NCI-H1092 treated with DMSO at 0.1 percent for 48 hours (cell line): ENCODE measurements at places on chromosomes 12 and 14.

DNA sequence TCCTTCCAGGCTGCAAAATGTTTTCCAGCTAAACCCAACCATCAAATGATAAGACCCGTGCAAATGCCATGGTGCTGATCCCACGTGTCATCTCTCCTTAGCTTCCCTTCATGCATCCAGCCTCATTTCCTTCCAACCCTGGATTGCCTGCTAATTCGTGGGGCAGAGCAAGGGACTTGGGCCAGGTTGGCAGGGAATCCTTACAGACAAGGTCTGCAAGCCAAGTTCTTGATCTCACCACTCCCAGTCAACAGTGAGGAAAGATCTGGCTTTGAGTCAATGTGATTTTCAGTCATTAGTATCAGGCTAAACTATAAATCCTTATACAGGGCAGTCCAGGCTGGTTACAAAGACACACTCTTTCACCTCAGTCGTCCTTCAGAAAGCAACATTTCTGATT is 150.9 kb downstream of the ANO2 start:
- DNase-seq = no peak

DNA sequence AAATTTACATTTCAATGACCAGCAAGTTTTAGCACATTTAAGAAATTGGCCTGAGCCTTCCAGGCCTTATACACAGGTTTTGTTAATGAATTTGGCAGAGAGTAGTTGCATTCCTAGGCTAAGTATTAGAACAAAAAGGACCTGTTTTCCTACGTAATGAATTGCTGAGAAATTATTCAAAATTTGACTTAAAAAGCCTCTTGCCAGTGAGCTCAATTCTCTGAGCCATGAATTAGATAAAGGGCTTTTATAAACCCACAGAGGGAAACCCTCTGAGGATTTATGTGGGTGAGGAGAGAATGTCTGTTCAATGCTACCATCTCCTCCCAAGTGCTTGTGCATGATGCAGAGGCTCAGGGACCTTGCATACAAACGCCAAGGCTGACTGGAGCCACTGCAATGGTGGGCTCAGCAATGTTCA is 94.5 kb upstream of the PELI2 start:
- no peak for DNase-seq

- DNase-seq = no peak
Measured at GRCh38 chr14:94448071-94448808, 4.4 kb downstream of the SERPINA11 start.

DNA sequence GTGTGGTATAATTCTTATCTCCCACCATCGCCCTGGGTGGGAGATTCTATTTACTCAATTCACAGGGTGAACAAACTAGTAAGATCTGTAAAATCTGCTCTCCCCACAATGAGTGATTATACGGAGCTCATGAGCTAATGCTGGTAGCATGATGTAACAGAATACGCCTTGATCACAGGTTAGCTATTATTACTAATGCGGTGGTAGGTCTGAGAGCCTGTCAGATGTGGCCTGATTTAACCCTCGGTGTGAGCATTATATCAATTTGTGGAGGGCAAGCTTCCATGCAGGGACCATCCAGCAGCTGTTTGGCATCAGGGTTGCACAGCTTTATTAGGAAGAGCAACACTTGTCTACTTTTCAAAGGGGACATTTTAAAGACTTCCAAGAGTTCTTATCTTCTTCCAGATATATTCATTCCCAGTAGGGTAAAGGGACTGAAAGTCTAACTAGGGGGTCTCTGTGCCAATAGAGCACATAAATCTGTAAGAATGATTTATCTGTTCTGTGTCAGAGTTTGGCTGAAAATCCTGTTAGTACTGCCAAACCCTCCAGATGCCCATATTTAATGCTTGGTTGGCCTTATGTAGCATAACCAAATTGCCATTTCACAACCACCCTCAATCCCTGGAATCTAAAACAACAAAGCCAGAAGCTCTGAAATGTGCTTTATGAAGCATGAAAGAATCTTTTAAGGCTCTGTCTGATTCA is 18.7 kb downstream of the TSHR start:
- DNase-seq = peak; percentile 82

- DNase-seq = no peak
Measured at GRCh38 chr12:109994401-109995175, 1.6 kb downstream of the GIT2 start.

GRCh38 chr12:123250471-123251383 is 17.5 kb downstream of the MTRFR start:
- no peak for DNase-seq

GRCh38 chr12:32863128-32863527 is 33.4 kb downstream of the PKP2 start:
- DNase-seq = no peak

DNA sequence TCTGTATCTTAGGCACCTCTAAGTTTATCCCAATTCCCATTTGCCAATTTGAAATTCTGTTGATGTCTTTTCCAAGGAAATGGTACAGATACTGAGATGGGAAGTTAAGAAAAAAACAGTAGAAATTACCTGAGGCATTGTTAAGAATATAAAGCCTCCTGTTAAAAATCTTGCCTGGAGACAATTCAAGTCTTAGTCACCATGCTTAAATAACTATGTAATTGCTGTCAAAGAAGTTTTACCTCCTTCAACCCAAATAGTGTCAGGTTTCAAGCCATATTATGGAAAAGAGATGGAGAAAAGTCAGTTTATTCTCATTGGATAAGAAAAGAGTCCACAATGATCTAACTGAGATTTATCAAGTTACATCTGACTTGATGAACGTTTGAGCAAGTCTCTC is 974.7 kb downstream of the GALC start:
- no peak for DNase-seq

GRCh38 chr14:21206753-21207684 is 51.2 kb upstream of the OR5AU1 start:
- DNase-seq = no peak

DNA sequence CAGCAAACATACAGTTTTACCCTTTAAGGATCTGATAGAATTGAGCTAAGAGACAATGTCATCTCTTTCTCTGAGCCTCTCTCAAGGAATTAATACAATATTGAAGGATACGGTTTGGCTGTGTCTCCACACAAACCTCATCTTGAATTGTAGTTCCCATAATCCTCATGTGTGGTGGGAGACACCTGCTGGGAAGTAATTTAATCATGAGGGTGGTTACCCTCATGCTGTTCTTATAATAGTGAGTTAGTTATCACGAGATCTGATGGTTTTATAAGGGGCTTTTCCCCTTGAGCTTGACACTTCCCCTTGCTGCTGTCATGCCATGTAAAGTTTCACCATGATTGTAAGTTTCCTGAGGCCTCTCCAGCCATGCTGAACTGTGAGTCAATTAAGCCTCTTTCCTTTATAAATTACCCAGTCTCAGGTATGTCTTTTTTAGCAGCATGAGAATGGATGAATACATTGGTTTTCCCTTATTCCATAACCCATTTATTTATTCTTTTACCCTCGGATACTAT is 47.6 kb downstream of the TMEM30B start:
- peak; percentile 19 for DNase-seq

DNA sequence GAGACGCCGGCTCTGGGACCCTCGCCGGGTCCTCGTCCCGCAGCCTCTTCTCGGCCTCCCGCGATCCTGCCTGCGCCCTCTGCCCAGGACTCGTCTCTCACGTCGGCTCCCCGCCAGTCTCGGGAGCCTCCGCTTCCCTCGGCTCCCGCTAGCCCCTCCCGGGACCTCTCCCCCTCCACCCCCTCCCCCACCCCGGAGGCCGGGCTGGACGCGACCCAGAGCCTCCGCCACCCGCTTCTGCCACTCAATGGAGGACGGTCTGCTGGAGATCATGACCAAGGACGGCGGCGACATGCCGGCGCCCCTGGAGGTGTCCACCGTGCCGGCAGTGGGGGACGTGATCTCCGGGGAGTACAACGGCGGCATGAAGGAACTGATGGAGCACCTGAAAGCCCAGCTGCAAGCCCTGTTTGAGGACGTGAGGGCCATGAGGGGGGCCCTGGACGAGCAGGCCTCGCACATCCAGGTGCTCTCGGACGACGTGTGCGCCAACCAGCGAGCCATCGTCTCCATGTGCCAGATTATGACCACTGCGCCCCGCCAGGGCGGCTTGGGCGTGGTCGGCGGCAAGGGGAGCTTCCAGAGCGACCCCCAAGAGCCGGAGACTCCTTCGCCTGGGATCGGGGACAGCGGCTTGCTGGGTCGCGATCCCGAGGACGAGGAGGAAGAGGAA is 568 bp downstream of the CCDC184 start:
- no peak for DNase-seq

- peak; percentile 49 for DNase-seq
Measured at GRCh38 chr14:93655078-93655750, 133.1 kb downstream of the PRIMA1 start.

- no peak for DNase-seq
Measured at GRCh38 chr14:77032491-77032843, 4.0 kb upstream of the IRF2BPL start.

DNA sequence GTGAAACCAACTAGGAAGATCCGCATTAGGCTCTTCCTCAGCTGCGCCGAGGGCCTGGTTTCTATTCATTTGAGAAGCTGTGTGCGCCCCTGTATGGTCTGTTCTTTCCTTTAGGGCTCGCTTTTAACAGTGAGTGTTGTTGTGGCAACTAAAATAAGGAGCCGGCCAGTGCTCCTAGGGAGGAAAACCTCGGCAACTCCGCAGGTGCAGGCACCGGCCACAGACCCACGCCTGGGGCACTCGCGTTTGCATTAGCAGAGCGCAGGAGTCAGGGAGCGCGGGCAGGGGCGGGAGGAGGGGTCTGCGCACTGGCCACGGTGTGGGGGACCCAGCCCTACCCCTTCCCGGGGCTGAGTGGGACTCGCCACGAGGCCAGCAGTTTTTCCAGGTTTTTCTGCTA is 50.5 kb downstream of the STX2 start:
- DNase-seq = no peak

GRCh38 chr12:3436461-3437065 is 54.4 kb upstream of the PRMT8 start:
- DNase-seq = peak; percentile 92

DNA sequence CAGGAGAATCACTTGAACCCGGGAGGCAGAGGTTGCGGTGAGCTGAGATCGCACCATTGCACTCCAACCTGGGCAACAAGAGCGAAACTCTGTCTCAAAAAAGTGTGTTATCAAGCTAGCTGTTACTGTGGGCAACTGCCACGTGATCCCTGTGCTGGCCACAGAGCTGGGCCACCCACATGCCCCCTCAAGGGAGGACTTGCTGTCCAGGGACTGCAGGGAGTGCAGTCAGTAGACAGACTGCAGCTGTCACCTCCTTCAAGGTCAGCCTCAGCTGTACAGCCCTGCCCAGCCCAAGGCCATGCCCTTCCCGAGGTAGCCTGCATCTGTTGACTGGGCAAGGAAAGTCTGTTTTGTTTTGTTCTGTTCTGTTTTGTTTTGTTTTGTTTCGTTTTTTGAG is 46.6 kb upstream of the BICDL1 start:
- no peak for DNase-seq

- DNase-seq = no peak
Measured at GRCh38 chr12:132259364-132259871, 70.0 kb downstream of the GALNT9 start.

- no peak for DNase-seq
Measured at GRCh38 chr12:20696181-20696905, 1.2 kb downstream of the SLCO1C1 start.

GRCh38 chr12:66132408-66132807 is 1.9 kb upstream of the LLPH start:
- DNase-seq = no peak
